ENCODE measurements at places on chromosomes 11 and 22. TPM values are rescaled to one million over a fixed set of nuclear protein-coding genes. Genes with fewer than 3 reads are reported as not detected.

DNA sequence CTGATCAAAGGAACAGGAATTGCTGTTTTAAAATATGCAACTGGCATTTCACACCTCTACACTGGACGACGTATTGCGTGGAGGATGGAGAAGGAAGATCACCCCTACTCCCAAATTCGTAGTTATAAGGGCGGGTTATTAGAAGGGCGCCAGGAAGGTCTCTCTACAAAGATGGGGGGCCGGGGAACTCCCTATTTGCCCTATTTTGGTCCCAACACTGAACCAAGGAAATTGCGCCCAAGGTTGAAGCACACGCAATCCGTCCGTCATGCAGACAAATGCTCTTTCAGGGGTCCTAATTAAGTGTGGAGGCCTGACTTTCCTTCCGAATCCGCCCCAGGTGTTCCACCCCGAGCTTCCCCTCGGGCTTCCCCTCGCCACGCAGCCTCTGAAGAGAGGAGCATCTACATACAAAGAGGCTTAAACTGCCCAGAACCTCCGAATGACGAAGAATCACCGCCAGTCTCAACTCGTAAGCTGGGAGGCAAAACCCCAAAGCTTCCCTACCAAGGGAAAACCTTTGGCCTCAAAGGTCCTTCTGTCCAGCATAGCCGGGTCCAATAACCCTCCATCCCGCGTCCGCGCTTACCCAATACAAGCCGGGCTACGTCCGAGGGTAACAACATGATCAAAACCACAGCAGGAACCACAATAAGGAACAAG, 396 bp downstream of the NPAT start:
- no peak for DNase-seq

DNA sequence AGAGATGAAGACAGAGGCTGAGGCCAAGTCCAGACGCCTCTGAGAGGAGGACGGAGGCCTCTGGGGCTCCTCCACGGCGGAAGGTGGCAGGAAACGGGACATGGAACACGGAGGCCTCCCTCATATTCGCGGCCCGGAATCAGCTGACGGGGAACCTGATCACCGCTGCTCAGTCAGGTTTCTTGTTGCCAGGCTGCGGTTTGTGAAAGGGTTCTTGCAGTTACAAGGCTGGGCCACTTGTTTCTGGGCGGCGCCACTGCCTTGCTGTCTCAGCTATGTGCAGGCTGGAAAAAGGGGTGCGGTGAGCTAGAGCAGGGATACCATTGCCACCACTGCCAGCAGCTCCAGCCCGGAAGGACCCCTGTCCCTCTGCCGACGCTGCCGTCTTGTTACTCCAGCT, 10.0 kb upstream of the MMP1 start:
- DNase-seq = peak; percentile 16

DNA sequence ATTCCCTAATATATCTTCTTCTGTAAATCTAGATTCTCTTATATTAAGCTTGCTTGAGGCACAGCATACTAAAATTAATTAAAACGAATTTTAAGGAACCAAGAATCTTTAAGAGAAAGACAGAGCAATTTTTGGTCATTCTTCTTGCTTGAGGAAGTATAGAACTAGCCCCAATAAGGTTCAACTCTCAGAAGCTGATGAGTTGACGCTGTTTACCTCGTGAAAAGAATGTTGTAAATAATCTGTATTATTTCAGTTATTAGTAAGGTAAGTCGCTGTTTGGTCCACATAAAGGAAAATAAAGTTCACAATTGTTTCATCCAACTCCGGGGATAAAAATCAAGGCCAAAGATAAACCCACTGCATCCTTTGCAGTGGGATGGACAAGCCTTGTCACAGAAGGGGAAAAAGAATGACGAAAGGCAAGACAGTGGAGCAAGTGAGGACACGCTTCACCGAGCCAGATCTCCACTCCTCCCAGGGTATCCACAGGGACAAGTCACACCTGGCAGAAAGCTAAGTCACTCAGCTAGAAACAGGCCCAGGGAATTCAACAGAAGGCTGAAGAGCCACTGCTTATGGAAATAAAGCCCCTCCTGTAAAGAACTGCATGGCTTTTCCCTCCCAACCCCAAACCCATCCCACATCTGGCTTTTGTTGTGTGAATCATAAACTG, 752 bp downstream of the POU2AF1 start:
- no peak for DNase-seq

DNA sequence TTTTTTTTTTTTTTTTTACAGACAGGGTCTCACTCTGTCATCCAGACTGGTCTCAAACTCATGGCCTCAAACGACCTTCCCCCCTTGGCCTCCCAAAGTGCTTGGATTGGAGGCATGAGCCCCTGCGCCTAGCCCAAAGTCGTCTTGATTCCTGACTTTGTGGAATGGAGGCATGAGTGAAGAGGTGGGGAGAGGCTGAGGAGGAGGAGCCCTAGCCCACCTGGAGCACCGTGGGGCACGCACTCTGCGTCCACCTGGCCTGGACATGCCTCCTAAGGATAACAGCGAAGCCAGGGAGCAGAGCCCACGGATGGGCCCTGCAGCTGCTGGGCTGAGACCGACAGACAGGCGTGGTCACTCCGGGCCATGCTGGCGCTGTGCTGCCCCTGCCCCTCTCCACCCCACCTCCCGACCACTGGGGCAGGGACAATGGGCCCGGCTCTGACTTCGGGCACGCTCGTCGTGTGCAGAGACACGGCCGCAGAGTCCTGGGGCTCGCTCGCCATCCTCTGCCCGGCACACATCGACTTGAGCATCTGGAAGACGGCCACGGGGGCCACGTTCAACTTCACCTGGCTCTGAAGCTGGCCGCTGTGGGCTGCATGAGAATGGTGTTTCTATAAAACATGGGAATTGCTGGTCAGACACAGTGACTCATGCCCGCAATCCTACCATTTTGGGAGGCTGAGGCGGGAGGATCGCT, 34.8 kb downstream of the LRRC74B start:
- no peak for DNase-seq

DNA sequence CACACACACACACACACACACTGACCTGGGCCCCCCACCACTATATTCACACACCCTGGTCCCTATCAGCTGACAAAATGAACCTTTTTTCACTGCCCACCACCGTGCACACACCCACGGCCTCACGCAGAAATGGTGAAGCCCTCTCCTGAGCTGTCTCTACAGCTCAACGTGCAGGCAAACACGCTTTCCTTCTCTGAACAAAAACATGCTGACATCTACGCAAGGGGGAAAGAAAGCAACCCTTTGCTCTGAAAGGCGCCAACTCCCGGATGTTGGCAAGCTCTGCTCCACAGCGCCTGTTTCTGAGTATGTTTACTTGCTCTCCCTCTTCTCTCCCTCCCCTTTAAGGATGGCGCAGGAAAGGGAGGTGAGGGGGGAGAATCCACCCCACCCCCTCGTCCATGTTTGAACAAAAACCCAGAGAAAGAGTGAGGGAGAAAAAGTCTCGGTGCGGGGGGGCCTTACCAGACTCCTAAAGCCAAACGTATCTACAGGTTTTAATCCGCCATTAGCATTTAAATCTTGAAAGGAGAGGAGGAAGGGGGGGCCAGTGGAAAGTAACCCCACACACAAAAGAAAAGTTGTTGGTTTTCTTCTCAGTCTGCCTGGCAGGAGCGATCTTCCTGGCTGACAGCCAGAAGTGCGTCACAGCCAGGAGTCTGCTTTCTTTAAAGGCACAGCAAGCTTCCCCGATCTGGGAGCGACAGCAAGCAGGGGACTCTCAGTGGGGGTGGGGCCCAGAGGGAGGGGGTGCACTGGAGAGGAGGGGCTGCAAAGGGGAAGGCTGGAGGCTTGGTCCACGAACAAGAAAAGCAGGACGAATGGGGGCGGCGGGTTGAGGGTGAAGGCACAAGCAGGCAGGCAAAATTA, 39.6 kb downstream of the NUMA1 start:
- peak; percentile 96 for DNase-seq

DNA sequence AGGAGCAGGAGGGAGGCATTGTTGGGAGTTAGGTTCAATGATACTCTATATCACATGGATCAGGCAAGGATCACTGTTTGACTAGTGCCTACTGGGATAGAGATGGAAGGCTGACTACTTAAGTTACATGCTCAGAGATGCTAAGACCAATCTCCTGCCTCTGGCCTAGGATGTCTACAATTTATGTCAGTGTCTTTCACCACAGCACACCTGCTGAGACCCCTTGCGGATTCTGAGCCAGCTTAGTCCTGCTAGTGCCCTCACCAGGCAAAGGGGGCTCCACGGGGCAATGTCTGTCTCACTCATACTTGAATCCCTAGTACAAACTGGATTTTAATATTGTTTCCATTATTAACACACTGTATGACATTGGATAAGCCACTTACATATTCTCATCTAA, 732.5 kb downstream of the DLG2 start:
- no peak for DNase-seq

GRCh38 chr11:61602775-61603569, 22.1 kb upstream of the SYT7 start:
- peak; percentile 48 for DNase-seq

- no peak for DNase-seq
Measured at GRCh38 chr11:65625628-65626342, 10.2 kb downstream of the PCNX3 start.

DNA sequence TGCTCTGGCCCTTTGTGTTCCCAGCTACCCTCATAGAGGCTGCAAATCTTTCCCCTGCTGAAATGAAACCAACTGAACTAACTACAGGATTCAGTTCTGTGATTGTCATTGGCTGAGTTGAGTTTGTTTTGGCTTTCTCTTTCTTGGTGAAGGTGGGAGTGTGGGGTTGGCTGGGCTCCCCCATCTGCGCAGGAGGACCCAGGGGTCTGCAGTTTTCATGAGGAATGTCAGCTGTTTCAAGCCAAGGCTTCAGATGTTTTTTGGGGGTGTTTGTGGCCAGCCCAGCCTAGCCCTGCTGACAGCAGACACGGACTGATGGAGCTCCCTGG, 34.0 kb downstream of the LRP5 start:
- DNase-seq = no peak

GRCh38 chr11:64055077-64055476, 19.3 kb downstream of the FLRT1 start:
- DNase-seq = no peak

DNA sequence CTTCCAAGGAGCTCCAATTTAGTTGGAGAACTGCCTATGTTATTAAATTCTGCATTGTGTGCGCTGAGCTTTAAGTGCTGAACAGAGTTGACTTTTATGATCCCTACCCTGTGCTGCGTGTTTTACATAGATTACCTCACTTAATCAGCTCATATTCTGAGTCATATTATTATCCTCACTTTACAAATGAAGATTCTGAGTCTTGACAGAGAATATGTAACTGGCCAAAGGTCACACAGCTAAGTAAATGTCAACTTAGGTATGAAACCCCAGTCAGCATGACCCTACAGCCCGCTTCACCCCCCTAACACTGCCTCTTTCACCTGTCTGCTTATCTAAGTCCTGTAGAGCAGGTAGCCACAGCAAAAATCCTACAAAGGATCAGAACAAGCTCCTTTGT, 19.8 kb upstream of the TMPRSS5 start:
- DNase-seq = no peak

- DNase-seq = no peak
Measured at GRCh38 chr11:69096473-69096872, 47.7 kb downstream of the TPCN2 start.

GRCh38 chr22:29482726-29483125, 2.7 kb downstream of the NEFH start:
- DNase-seq = peak; percentile 76

DNA sequence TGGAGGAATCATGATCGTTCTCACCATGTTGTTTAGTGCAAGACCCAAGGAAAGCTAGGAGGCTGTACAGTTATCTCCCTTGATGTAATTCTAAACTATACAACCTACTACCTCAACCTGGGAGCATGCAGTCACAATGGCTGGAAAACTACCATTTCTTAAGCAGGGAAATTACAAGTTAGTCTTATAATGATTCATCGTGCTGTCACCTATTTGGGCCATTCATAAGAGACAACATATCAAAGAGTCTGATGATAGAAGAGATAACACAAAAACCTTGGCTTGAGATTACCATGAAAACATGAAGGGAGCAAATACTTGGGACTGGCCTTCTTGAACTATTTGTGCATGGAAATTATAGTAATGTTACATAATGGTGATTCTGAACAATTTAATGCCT, 30.5 kb upstream of the BLID start:
- no peak for DNase-seq

GRCh38 chr22:43739851-43740379, 72.2 kb downstream of the EFCAB6 start:
- no peak for DNase-seq

DNA sequence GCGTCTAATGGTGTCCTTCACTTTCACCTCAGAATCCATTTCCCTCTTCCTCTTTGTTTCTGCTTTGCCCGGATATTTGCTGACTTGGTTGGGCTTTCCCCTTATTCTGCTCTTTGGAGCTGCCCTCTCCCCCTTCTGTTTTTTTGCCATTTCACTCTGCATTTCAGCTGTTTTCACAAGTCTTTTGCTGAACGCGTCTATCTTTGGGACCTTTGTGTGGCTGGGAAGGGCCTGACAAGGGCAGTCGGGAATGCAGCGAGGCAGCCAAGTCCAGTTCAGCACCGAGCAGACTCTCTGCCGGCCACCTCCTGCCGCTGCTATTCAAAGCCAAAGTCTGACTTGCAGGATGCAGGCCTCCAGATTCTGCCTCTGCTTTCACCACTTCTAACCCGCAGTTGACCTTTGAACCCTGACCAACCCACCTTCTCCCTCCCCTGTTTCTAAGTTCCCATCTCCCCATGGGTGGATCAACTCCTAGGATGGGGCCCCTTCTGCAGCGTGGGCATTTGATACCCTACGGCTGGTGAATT, 38.2 kb downstream of the FEZ1 start:
- no peak for DNase-seq

DNA sequence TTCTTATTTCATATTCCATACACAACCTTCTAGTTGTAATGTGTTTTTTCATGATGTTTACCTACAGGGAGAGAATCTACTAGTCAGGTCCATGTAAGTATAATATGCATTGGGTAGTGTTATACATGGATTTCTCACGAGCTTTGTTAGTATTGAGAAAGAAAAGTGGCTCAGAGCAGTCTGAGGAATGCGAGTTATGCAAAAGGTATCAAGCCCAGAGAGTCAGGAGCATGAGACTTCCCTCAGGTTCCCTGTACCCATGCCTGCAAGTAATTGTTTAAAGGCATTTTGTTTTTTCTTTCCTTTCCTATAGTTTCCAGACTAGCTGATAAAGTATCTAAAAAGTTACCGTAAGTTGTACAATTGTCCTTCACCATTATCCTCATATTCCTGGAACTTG, 66.1 kb downstream of the STK33 start:
- no peak for DNase-seq

MYBPC3 gene
- polyA plus RNA-seq = 2.9 TPM

GLB1L3 gene
- polyA plus RNA-seq = 1.4 TPM

TANGO2 gene
- polyA plus RNA-seq = 38.5 TPM

MUC5B gene
- not detected for polyA plus RNA-seq

GUCY1A2 gene
- 1.3 TPM for polyA plus RNA-seq

TMEM45B gene
- polyA plus RNA-seq = 3.2 TPM

WNT11 gene
- polyA plus RNA-seq = 3.8 TPM

POLA2 gene
- 7.9 TPM for polyA plus RNA-seq

ZMAT5 gene
- polyA plus RNA-seq = 13.1 TPM

HEPHL1 gene
- polyA plus RNA-seq = not detected

TUT1 gene
- 34.0 TPM for polyA plus RNA-seq

MYRF gene
- 0.61 TPM for polyA plus RNA-seq

Measured in adrenal gland (tissue), 19 donors.